Mesenchymal stem cell (in vitro differentiated cells and primary cell): ENCODE measurements at places on chromosomes 3 and 15.

DNA sequence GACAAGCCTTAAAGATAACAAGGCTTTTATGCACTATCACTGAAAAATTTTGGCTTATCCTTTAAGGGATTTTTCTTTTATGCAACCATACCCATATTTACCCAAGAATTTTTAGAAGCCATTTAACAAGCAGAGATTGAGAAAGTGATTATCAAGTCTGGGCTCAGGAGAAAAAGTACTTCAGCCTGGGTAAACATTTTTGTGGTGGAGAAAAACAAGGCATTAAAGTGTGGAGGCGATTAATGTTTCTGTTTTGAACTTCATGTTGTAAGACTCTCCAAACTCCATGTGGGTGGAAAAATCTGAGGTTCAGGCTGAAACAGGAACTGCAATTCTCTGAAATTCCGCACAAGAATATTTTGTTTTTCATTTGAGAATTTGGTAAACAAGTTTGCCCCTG lies 260.4 kb upstream of the KCNMB2 start:
- no peaks in the 10 kb centered on the region for H3K27me3 ChIP-seq
- DNase-seq = peak; percentile 34
- no peak overlapping the region for H3K27ac ChIP-seq
- H3K36me3 ChIP-seq = no peaks in the 10 kb centered on the region
- no peak overlapping the region for H3K4me3 ChIP-seq

GRCh38 chr3:71815340-71816067 lies 30.6 kb upstream of the PROK2 start:
- H3K27ac ChIP-seq = no peak overlapping the region
- no peaks in the 10 kb centered on the region for H3K36me3 ChIP-seq
- H3K27me3 ChIP-seq = peaks cover 7% of the 10 kb centered on the region
- H3K4me3 ChIP-seq = no peak overlapping the region

GRCh38 chr3:145286937-145287336 lies 874.0 kb downstream of the PLOD2 start:
- no peaks in the 10 kb centered on the region for H3K27me3 ChIP-seq
- no peaks in the 10 kb centered on the region for H3K4me1 ChIP-seq
- H3K27ac ChIP-seq = no peak overlapping the region
- H3K4me3 ChIP-seq = no peak overlapping the region
- no peaks in the 10 kb centered on the region for H3K36me3 ChIP-seq
- no peak for DNase-seq

DNA sequence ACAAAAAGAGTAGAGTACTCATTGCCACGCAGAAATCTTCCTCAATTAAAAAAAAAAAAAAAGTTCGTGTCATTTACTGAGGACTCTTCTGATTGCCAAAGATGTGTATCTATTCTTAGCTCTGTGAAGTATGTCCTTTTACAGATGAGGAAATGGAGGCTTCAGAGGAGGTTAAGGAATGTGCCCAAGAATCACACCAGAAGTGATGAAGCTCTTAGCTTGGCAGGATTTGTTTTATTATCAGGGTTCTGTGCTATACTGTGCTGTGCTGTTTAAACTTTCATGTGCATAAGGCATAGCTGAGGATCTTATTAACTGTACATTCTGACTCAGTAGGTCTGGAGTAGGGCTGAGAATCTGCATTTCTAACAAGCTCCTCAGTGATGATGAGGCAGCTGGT lies 665.2 kb upstream of the ADAMTS9 start:
- H3K27ac ChIP-seq = no peak overlapping the region
- no peak overlapping the region for H3K4me3 ChIP-seq
- no peaks in the 10 kb centered on the region for H3K36me3 ChIP-seq
- peak; percentile 62 for DNase-seq
- H3K4me1 ChIP-seq = peaks cover 3% of the 10 kb centered on the region

DNA sequence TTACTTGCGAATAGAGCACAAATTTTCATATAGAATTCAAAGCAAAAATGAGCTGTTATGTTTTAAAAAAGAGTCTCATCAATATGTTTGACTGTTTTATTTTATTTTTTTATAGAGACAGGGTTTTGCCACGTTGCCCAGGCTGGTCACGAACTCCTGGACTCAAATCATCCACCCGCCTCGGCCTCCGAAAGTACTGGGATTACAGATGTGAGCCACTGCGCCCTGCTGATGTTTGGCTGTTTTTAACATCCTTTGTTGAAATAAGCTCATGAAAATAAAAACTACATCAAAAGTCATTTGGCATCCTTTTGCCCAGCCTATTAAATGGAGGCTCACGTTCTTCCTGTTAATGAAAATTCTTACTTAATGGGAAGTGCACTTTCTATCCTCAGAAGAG lies 154.7 kb downstream of the ATP10A start:
- DNase-seq = no peak
- peaks cover 57% of the 10 kb centered on the region for H3K36me3 ChIP-seq
- H3K27ac ChIP-seq = no peak overlapping the region
- H3K4me1 ChIP-seq = no peaks in the 10 kb centered on the region
- no peaks in the 10 kb centered on the region for H3K27me3 ChIP-seq

GRCh38 chr3:161142486-161142885 lies 37.3 kb upstream of the B3GALNT1 start:
- H3K27ac ChIP-seq = no peak overlapping the region
- no peaks in the 10 kb centered on the region for H3K4me1 ChIP-seq
- H3K36me3 ChIP-seq = no peaks in the 10 kb centered on the region

DNA sequence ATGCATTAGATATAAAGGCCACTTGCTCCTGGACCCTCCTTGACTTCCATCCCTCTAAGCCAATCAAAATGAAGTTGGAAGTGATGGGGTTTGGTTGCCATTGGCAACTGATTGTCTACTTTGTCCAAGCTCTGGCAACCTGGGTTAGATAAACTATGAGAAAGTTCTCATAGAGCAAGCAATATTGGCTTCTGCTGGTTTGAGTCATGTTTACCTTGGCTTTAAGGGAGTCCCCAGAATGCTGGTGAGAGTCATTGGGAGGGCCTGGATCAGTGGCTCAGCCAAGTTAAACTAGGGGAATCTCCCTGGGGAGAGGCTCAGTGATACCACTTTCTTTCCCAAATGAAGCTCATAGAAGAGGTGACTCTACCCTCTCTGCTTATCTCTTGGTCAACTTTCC lies 176.3 kb upstream of the ROPN1 start:
- H3K36me3 ChIP-seq = no peaks in the 10 kb centered on the region
- H3K4me1 ChIP-seq = no peaks in the 10 kb centered on the region
- DNase-seq = no peak
- no peak overlapping the region for H3K4me3 ChIP-seq

DNA sequence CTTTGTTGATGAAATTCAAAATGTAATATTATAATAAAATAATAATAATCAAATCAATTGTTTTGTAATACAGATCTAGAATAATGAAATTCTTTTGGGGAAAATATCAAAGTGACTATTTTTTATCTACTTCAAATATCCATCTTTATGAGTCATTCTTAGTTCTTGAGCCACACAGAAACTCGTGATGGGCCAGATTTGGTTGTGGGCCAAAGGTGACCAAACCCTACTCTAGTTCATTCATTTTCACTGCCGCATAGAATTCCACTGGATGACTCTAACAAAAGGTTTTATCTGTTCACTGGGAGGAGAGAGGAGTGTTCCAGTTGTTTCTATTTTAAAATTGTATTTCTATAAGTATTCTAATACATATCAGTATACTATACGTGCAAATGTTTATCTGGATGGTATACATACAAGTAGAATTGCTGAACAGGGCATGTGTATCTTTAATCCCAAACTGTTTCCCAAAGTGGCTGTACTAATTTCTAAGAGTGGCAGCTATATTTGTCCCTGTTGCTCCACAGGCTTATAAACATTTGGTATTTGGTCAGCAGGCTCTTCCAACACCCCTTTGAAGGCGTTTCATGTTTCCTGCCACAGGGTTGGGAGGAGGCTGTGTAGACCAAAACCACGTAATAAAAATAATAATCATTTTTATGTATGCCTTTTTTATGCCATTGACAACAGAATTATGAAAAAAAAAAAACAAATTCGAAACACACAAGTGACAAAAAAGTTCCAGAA lies 7.3 kb upstream of the RTP3 start:
- H3K27ac ChIP-seq = no peak overlapping the region
- peaks cover 5% of the 10 kb centered on the region for H3K4me1 ChIP-seq

GRCh38 chr3:150754896-150755295 lies 8.1 kb downstream of the SIAH2 start:
- H3K27me3 ChIP-seq = no peaks in the 10 kb centered on the region
- H3K4me3 ChIP-seq = no peak overlapping the region
- no peak overlapping the region for H3K27ac ChIP-seq
- H3K36me3 ChIP-seq = peaks cover 5% of the 10 kb centered on the region

- no peak for DNase-seq
- H3K27me3 ChIP-seq = no peaks in the 10 kb centered on the region
- no peak overlapping the region for H3K27ac ChIP-seq
- H3K4me3 ChIP-seq = no peak overlapping the region
- no peaks in the 10 kb centered on the region for H3K36me3 ChIP-seq
These were observed 1166.1 kb upstream of the GBE1 start for GRCh38 chr3:82927309-82928253.

GRCh38 chr3:71713041-71713440 lies 12.2 kb downstream of the EIF4E3 start:
- peaks cover 3% of the 10 kb centered on the region for H3K36me3 ChIP-seq
- no peak overlapping the region for H3K4me3 ChIP-seq
- H3K4me1 ChIP-seq = peaks cover 3% of the 10 kb centered on the region
- DNase-seq = no peak
- H3K27ac ChIP-seq = no peak overlapping the region
- no peaks in the 10 kb centered on the region for H3K27me3 ChIP-seq
